ENCODE measurements at places on chromosomes 7 and 10.

GRCh38 chr10:8057636-8058273, 3.3 kb downstream of the GATA3 start:
- DNase-seq = no peak

DNA sequence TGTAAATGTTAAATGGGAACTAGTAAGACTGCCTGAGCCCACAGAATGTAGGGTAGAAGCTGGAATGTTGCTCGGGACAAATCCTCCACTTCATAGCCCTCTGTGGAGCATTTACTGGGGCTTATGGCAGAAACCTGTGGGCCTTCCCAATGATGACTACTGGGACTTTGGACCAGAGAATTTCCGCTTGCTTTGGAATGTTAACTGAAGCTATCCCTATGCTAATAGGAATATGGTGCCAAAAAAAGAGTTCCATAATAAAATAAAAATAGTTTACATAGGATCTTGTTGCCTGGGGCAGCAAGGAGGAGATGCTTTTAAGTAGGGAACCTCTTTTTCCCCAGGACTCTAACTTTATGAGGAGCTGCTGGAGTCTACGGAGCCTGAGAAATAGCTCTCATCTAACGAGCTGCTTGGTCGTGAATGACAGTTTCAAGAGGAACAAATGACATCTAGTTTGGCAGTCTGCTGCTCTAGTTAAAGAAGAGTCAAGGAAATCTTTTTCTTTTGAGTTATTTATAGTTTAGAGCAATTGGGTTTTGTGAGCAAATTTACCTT, 5.7 kb upstream of the DYNC2I1 start:
- DNase-seq = no peak

- DNase-seq = no peak
Measured at GRCh38 chr10:53315709-53316108, 543.1 kb upstream of the MBL2 start.

GRCh38 chr7:29126804-29127203, 19.5 kb downstream of the CPVL start:
- no peak for DNase-seq

DNA sequence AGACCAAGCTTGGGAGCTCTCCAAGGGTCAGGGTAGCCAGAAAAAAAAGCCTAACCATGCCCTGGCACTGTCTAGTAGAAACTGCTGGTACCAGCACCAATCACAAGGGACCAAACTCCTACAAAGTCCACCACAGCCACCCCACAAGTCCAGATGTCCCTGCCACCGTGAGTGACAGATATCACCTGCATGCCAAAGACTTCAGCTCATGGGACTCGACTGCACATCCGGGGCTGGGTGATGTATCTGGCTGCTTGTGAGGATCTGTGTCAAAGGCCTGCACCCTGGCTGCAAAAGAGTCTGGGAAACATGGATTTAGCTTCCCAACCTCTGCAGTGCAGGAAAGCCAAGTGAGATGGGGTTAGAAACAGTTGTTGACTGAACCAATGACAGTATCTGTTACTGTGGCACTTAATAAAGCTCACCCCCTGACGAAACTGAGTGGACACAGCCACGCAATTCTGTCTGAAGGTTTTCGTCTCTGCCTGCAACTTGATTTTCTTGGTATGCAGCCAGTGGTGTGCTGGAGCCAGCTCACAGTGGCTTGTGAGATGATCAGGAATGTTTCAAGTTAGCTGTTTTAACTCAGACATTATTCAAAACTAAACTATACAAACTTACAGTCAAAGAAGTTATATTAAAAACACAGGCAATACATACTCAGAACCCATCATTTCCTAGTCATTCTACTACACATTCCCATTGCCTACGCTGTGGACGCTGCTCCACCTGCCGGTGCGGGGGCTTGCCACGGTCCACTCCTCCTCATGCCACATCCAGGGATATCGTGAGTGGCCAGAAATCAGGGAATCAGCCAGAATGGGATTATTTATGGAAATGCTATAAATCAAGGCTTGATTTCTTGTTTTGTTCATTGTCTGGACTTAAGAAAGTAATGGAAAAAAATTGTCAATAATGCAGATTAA, 9.2 kb downstream of the ZNF488 start:
- no peak for DNase-seq

- DNase-seq = peak; percentile 42
Measured at GRCh38 chr7:131431289-131431688, 103.6 kb downstream of the MKLN1 start.

GRCh38 chr7:418636-419280, 100.9 kb downstream of the PDGFA start:
- no peak for DNase-seq

GRCh38 chr7:74092964-74093471, 9.4 kb downstream of the LIMK1 start:
- DNase-seq = no peak

DNA sequence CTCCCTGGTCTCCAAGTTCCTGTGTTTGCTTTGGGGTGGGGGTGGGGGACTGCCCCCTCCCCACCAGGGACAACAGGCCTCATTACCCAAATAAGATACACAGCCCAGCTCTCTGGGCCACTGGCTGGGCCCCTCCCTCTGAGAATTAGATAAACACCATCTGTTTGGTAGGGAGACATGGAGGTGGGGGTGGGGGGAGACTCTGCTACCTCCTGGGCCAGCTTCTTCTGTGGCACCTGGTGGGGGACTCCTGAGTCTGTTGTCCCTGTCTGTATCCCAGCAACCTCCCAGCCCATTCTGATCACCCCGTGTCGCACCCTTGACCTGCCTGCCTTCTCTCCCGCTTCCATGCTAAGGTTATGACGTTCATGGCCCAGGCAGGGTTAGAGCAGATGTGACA, 5.8 kb downstream of the MLXIPL start:
- no peak for DNase-seq

DNA sequence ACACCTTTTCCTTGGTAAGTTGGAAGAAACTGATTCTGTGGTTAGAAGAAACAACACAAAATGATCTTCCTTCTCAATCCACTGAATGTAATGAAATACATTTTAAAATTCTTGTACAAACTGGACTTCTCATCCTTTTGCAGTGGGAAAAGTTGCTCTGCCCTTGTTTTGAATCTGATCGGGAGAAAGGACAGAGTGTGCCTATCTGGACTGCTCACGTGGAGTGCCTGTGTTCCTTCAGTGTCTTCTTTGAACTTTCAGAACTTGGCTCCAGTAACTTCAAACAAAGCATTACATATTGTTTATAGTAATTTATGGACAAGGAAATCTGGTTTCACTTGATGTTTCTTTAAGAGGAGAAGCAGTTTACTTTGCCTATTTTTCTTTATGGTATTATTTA, 17.1 kb downstream of the SLC26A3 start:
- DNase-seq = no peak

- DNase-seq = no peak
Measured at GRCh38 chr7:122268101-122268500, 36.4 kb downstream of the FEZF1 start.

GRCh38 chr10:129756912-129757901, 206.9 kb downstream of the EBF3 start:
- no peak for DNase-seq

DNA sequence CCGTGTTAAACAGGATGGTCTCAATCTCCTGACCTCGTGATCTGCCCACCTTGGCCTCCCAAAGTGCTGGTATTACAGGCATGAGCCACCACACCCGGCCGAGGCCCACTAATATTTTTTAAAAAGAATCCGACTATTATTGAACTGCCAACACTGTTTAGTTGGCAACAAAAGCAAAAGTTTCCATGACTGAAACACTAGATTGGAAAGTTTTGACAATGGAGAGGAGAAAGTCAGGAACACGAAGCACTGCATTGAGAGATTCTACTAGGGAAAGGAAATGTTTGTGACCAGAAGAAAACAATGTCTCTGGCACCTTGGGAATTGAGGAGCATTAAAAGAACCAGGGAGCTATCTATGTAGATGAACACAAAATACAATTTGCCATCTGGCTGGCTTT, 13.7 kb upstream of the PPP1R9A start:
- no peak for DNase-seq

Measured in NCI-H187 (cell line).